ENCODE measurements at places on chromosomes 13 and 19.

DNA sequence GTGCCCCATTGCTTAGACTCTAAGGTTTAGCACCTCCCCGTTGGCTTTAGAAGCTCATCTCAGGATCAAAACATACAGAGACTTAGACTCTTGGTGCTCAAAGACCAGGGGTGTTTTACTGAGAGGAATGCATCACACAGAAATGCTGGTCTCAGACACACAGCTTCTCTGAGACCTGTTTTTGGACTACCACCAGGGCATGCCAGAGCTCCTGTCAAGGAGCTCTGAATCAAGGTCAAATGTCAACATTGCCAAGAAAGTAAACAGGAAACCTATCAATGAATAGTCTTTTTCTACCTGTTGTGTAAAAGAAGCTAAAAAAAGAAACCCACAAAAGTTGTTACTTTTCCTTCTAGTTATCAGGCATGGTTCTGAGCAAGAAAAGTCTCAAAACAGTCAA is 149.2 kb downstream of the COL4A1 start:
- no peak for DNase-seq

GRCh38 chr13:50598338-50598737 is 245.2 kb downstream of the DLEU7 start:
- no peak for DNase-seq

- no peak for DNase-seq
Observed at GRCh38 chr19:28586474-28586873, 626.5 kb downstream of the UQCRFS1 start.

DNA sequence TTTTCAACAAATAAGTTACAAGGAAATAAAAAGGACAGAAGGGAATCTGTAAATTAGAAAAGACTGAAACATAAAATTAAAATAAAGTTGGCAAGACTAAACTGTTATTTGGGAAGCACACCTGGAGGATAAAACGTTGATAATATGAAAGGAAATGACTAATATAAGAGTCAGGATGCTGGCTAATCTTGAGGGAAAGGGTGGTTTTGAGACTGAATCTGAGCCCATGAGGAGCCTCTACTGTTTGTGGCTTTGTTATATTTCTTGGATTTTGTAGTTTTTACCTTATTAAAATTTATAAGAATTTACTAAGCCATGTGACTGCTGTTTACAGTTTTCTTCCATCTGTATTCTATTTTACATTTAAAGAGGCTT is 718.0 kb upstream of the SPRY2 start:
- no peak for DNase-seq

GRCh38 chr19:9871626-9872338 is 36.7 kb downstream of the PIN1 start:
- no peak for DNase-seq

GRCh38 chr19:27751044-27751391 is 1461.9 kb downstream of the UQCRFS1 start:
- no peak for DNase-seq

DNA sequence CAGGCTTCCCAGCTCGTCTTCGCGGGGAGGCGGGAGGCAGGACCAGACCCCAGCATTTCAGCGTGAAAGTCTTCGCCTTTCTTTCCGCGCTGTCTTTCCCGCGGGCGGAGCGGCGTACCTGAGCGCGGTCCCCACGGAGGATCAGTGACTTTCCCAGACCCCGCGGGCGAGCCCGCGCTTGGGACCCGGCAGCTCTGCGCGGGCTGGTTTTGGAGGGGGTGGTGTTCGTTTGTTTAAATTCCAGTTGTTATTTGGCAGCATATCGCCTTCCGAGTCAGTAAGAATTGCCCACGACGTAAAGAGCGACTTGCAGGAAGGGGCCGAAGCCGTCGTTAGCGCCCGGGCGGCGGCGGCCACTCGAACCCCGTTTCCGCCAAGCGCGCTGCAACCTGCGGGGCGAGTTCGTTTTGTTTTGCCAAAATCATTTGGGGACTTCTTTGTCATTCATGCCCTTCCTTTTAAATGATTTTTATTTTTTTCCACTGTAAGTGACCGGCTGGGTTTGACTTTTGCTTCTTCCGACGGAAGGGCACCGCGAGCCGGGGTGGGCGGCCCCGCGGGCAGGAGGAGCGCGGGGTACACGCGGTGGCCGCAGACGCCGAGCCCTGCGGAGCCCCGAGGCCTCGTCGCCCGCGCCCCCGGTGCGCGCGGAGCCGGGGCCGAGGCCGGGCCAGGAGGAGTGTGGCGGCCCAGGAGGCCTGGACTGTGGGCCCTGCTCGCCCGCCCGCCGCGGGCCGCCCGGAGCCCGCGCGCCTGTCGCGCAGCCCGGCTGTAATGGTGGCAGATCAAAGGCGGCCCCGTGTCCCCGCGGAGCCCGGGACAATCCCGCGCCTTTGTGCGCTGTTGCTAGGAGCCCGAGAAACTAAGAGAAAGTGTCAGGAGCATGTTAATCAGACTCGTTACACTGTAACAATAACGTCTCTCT is 75.9 kb downstream of the ZIC5 start:
- DNase-seq, result no peak

DNA sequence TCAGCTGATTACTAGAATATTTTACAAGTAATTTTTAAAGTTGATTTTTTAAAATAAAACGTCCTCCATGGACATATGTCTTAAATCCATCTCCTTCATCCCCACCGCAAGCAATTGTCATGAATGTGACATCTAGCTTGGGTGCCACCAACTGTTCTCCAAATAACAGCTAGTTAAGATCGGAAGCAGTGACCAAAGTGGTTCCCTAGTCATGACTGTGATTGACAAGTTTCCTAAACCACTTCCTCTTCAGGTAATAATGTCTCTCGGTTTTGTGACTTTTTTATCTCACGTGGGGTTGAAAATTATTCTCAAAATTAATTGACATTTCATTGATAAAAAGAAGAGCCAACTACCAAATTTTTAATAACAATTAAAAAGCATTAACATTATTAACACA is 135.3 kb upstream of the MIR17HG start:
- DNase-seq, result no peak

Measured in fibroblast of skin of left quadriceps (primary cell).